Cerebellum (tissue), 4 donors: ENCODE measurements at places on chromosomes 2 and 18. TPM values are rescaled to one million over a fixed set of nuclear protein-coding genes. Genes with fewer than 3 reads are reported as not detected.

The CHRNG gene
- total RNA-seq = not detected

The RBBP8 gene
- 19.3 TPM for total RNA-seq

The OTOS gene
- total RNA-seq = 1.4 TPM

The FABP1 gene
- total RNA-seq = 1.1 TPM

The SERPINB12 gene
- total RNA-seq = not detected

The SH2D6 gene
- 0.54 TPM for total RNA-seq

DNA sequence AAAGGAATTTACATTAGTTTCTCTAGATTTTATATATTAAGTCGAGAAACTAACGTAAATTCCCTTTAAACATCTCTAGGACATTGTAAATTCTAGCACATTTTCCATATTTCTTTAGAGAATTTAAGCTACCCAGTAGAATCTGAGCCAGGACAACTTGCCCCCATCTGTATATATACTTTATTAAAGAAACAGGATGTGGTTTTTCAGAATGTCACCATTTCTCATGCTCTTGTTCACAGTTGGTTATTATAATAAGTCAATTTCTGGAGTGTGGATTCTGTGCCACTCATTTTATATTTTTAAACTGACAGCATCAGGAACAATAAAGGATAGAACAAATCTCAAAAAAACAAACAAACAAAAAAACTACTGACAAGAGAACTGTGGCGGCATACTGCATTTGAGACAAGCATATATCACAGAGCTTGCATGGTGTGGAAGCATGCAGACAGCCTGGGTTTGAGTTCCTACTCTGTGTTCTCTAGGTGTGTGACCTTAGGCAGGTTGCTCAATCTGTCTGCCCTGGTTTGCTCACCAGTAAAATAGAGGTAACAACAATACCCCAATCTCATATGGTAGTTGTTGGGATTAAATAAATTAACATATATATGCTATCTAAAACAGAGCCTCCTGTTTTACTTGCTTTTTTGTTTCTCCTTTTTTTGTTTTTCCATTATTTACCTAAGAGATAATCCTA is 61.4 kb upstream of the DNER start:
- DNase-seq = no peak

GRCh38 chr2:31205186-31205585 is 12.1 kb downstream of the CAPN14 start:
- peak; percentile 60 for DNase-seq

DNA sequence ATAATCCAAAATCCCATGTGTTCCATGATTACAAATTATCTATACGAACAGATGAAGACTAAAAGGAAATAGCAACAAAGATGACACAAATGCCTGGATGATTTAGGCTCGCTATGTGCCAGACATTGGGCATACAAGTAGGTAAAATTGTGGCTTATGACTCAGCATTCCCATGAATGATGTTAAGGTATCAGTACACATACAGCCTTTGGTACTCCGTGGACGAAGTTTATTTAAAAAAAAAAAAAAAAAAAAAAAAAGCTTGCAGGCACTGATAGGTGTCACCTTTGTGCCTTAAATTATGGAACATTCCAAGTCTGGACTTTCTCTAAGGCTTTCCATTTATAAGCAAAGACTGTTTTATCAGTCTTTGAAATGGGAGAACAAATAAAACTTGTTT is 2.7 kb downstream of the CHAC2 start:
- no peak for DNase-seq

- DNase-seq = no peak
Observed at GRCh38 chr18:37218022-37218590, 347.5 kb downstream of the CELF4 start.

DNA sequence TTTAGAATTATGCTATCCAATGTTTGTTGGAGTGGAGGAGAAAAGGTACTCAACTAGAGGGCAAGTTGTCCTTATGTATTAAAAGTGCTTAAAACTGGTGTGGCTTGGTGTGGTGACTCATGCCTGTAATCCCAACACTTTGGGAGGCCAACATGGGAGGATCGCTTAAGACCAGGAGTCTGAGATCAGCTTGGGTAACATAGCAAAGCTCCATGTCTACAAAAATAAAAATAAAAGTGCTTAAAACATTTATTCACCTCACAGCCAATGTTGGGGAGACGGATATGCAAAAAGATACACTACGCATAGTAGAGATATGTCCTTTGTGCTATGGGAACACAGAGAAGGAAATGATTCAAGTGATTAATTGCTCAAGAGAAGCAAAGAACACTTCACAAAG is 19.3 kb upstream of the TNFAIP6 start:
- DNase-seq = no peak

DNA sequence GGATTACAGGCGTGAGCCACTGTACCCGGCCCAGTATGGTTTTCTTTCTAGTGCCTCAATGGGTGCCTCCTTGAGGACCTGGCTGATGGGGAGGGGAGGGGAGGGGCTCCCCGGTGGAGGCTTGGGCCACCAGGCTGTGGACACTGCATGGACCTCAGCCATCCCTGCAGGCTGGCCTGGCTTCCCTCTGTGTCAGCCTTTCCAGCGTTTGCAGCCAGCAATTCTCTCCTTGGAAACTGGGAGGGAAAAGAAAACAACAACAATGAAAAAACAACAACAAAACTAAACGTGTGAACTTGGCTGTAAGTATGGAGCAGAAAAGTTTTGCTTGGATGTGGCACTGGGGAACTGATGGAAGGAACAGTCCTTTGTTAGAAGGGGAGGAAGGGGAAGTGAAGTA is 159.3 kb downstream of the GLI2 start:
- no peak for DNase-seq

DNA sequence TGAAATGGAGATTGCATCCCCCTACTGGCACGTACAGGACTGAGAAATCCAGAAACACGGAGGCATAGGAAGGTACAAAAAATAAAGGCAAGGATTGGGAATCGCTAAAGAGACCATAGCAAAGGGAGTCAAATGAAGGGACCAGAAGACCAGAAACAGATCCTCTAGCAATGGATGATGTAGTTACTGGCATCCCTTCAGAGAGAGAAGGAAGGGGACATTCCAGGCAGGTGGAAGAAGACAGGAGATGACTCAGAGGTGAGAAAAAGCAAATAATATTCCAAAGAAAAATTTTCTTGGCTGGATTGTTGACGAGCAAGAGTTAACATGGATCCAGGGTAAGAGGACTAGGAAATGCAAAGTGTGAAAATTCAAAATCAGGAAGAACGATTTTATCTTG is 78.4 kb upstream of the FZD7 start:
- DNase-seq = peak; percentile 63

GRCh38 chr18:37294951-37295350 is 270.6 kb downstream of the CELF4 start:
- DNase-seq = no peak

GRCh38 chr18:41982942-41983660 is 28.1 kb downstream of the PIK3C3 start:
- DNase-seq = no peak

DNA sequence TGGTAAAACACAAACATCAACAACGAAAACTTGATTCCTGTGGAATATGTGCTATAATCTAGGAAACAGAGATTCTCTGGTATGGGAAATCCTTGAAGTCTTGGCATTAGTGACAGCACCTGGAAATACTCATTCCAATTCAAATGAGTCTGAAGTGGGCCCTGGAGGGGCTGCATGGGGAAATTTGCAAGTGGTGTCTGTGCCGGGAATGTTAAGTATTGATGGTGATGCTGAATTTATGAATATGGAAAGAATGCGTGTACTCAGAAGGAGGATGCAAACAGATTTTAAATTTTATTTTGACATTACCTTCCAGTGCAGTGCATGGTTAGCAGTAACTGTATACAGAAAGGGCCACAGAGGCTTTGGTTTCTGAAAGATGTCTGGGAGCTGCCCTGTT is 37.2 kb downstream of the PTPRM start:
- no peak for DNase-seq

GRCh38 chr2:233470839-233471238 is 95.7 kb downstream of the USP40 start:
- DNase-seq = no peak

DNA sequence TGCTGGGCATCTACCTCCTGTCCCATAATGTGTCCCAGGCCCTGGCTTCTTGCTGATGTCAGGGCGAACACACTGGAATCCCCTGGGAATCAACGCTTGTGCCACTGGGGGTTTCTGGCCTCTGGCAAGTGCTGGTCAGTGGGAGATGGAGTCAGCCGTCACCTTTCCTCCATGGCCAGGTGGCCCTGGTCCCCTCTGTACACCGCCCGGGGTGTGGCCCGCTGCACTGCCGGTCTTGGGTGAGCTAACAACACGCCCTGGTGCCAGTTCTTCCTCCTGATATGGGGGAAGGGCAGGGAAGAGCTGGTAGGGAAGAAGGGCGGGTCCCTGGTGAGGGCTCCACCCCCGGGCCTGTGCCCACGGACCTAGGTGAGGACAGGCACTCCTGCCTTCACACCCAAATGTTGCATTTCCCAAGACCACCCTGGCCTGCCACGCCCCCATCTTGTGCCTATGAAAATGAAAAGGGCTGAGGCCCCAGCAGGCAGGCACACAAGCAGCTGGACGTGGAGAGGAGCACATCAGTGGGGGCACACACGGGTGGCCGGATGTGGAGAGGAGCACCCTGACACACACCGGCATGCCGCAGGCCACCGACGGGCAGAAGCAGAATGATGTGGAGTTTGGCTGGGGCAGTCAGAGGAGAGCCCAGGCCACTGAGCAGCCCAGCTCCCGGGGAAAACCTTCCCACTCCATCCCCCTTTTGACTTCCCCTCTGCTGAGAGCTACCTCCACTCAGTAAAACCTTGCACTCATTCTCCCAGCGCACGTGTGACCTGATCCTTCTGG is 140.5 kb downstream of the ASB1 start:
- DNase-seq = no peak

GRCh38 chr2:120820953-120821279 is 85.2 kb downstream of the GLI2 start:
- peak; percentile 40 for DNase-seq
